NB4 (cell line): ENCODE measurements at places on chromosomes 2 and 18.

- no peak for DNase-seq
Measured at GRCh38 chr18:6476880-6477279, 62.2 kb upstream of the L3MBTL4 start.

DNA sequence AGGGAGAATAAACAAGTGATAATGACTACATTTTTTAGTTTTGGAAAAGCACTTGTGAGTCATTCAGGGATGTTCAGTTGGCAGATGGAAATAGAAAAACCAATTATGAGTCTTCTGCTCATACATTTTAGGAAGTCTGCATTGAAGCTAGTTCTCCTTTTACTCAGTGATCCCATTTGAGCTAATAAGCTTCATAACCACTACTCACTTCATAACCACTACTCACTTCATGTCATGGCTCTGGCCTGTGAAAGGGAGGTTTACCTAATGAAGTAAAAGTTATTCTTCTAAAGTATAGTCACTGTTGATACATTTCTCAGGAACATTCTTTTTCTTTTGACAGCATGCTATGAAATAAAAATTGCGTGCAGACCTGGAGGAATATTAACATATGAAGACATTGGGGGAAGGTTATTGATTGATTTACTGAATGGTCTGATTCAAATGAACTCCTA is 948.7 kb downstream of the TSN start:
- DNase-seq, result no peak

- no peak for DNase-seq
Measured at GRCh38 chr2:240291337-240292034, 144.0 kb upstream of the GPC1 start.

DNA sequence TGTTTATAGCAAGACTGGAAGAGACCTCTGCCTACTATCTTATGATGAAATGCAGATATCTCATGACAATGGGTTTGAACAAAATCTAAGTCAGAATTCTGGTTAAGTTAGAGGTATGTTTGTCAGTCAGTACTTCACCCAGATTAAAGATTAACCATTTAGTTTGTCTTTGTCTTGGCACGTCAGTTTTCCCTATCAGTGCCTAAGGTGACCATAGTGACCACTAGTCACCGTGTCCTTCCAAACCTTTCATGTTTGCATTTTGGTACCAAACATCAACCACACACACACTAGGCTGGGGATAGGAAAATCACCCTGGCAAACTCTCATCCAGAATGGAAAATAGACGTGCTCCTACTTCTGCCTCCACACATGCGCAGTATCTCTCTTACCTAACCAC is 248.9 kb downstream of the PIEZO2 start:
- DNase-seq, result no peak

GRCh38 chr18:50696436-50696835 is 123.4 kb downstream of the MRO start:
- DNase-seq, result no peak

GRCh38 chr2:159381574-159381973 is 95.1 kb upstream of the WDSUB1 start:
- DNase-seq, result peak; percentile 19

GRCh38 chr2:35852-36251 is 10.5 kb downstream of the FAM110C start:
- no peak for DNase-seq

DNA sequence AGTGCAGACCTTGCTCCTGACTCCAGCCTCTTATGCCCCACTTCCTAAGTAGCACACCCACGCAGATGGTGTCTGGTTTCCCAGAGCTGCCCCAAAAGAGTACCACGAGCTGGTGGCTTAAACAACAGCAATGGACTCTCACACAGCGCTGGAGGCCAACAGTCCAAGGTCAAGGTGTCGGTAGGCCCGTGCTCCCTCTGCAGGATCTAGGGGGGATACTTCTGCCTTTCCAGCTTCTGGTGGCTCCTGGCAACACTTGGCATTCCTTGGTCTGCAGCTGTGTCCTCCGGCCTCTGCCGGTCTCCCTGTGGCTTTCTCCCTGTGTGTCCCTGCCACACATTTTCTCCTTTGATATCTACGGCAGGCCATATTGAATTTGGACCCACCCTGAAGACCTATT is 99.0 kb downstream of the TSHZ1 start:
- DNase-seq, result no peak

DNA sequence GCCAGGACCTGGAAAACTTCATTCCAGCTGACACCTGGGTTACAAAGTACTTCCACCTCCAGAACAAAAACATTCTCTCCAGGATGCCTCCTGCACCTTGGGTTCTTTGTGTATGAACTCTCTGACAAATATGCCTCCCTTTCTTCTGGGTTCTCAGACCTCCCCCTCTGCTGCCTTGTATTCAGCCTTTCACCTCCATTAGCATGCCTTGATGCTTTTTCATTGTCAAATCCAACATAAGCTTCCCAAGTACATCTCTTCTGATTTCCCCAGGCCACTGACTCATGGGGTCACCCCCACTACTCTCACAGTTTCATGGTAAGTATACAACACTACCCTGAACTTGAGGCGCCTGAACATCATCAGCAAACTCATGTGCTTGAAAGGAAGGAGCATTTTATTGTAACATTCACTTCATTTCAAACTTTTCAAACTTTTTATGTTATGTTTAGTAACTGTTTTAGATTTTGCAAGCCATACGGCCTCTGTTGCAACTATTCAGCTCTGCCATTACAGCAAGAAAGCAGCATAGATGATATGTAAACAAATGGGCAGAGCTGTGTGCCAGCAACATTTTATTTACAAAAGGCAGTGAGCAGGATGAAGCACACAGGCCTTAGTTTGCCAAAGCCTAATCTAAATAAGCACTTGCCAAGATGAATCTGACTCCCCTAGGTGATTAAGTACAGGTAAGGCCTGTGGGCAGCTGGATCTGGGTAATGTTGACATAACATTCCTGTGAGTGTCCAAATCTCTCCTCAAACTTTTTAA is 32.5 kb upstream of the MRPS9 start:
- DNase-seq, result no peak

DNA sequence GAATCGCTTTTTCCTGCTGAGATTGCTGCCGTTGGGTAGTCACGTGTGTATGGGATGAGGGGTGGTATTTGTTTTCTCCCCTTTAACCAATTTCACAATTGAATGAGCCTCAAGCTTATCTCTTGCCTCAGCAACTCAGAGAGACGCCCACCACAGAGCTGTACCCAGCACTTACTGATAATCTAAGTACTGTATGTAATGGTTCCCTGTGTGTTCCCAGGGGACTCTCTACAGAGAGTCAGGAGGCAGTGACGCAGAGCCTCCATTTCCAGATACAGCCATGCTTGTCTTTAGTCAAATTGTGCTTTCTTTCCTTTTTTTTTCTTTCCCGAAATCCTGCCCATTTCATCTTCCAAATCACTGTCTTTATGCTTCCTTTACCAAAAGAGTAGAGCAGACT is 1102.1 kb upstream of the KLHL29 start:
- peak; percentile 57 for DNase-seq

DNA sequence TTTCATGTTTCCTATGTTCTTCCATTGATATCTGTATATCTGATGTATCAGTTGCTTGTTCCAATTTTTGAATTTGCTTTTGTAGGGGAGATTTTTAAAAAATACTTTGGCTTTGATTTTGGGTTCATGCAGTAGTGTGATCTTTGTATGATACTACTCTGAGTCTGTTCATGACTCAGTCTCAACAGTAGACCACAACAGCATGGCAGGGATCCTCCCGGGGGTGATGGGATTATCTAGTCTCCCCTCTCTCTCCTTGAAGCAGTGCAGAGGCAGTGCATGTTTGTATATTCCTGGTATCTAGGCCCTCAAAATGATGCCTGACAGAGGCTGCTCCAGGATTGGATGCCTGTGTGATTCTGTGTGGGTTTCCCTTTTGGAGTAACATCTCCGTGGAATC is 55.3 kb downstream of the G6PC2 start:
- DNase-seq, result no peak

- DNase-seq, result peak; percentile 19
Measured at GRCh38 chr2:126880817-126881216, 17.9 kb upstream of the TEX51 start.

DNA sequence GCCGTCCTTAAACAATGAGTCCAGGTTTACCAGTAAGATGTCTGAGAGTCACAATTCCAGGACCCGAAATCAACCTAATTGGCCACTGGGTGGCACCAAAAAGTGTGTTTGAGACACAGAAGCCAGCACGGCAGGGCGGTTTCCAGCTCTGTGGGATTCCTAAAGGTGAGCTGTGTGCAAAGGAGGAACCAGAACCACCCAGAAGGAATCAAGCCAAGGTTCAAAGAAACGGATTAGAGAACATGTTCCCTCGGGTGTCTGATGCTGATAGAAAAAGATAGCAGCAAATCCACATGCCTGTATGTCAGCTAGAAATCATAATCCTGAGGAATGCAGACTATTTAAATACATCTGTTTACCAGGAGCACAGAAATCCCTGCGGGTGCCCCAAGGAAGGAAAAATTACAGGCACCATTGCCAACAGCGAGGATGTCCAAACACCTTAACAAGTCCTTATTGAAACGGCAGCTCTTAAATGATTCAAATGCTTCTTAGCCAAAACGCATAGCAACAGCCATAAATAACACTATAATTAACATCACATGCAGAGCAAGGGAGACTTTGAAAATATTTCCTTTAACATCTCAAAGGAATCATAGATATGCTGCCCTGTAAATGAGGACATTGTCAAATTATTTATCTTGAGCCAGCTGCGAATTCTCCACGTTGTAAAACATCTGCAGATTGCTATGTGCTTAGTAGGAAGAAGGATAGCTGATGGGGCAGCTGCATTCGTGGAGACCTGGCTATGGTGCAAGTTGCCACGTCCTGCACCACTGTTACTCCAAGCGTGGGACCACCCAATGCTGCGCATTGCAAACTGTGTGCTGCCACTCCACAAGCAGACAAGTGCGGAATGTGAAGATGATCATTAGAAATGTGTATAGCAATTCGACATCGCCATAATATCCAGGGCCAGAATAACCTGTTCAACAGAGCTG is 318.7 kb upstream of the NCKAP5 start:
- DNase-seq, result peak; percentile 69

GRCh38 chr2:18762667-18763066 is 173.3 kb upstream of the NT5C1B start:
- no peak for DNase-seq

- no peak for DNase-seq
Measured at GRCh38 chr2:170433448-170433847, 255.5 kb downstream of the MYO3B start.

- no peak for DNase-seq
Measured at GRCh38 chr18:30572214-30572613, 470.3 kb downstream of the DSC3 start.

- DNase-seq, result no peak
Measured at GRCh38 chr2:95386031-95386430, 16.5 kb upstream of the FAHD2A start.

DNA sequence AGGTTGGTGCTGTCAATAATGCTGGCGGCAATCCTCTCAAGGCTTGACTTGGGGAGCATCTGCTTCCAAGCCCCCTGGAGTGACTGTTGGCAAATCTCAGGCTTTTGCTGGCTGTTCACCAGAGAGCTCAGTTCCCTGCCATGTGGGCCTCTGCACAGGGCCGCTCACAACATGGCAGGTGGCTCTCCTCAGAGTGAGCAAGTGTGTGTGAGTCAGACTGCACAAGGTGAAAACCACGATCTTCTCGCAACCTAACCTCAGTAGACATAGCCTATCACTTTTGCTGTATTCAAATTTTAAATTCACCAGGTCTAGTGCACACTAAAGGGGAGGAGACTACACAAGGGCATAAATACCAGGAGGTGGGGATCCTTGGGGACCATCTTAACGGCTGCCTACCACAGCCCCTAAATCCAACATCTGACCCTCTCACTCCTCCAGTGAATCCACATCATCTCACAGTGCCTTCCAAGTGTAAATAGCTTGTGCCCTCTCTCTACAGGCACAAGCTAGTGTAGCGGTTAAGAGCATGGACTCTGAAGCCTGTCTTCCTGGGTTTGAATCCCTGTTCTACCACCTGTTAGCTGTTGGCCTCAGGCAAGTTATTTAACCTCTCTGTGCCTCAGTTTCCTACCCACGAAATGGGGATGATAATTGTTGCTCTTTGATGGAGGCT is 187.7 kb upstream of the CXCR4 start:
- peak; percentile 64 for DNase-seq

DNA sequence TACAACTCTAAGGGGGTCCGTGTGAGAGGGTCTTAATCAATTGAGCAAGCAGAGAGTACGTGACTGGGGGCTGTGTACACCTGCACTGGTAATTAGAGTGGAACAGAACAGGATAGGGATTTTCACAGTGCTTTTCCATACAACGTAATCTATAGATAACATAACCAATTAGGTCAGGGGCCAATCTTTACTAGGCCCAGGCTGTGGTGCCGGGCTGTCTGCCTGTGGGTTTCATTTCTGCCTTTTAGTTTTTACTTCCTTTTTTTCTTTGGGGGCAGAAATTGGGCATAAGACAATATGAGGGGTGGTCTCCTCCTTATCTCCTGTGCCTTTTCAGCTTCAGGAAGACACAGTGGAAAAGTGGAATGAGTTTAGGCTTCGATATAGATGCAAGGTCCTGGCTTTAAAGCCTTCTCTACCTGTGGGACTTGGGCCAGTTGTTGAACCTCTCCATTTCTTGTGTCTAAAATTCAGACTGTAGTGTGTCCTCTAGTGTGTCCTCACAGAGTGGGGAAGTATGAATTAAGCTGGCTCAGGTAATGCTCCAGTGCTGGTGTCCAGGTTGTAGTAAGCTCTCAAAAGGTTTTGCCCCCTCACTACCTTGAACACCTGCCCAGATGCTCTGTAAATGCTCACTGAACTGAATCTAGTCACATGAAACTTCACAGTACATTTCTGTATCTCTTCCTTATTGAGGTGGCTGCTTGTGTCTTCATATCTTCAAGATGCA is 422.8 kb downstream of the SETBP1 start:
- peak; percentile 53 for DNase-seq

DNA sequence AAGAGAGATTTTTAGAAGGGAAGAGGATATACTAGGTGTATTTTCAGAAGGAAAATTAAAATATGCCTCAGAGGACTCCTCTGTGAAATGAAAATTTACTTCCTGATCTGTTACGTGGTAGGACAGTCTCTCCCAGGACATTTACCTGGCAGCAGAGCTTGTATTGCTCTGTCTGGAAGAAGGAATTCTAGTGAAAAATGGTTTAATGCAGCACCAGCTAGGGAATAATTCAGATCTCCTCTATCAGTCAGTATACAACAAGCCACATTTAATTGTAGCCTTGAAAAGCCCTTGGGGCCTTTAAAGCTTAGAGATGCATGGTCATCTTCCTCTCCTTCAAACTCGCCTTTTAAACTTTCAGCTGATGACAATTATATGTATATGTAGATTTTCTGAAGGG is 49.6 kb downstream of the PIK3C3 start:
- no peak for DNase-seq

- DNase-seq, result no peak
Measured at GRCh38 chr2:217433522-217433921, 569.3 kb downstream of the TNS1 start.
